Liver (tissue), 10 donors: ENCODE measurements at places on chromosomes 6 and 20. TPM values are rescaled to one million over a fixed set of nuclear protein-coding genes. Genes with fewer than 3 reads are reported as not detected.

DNA sequence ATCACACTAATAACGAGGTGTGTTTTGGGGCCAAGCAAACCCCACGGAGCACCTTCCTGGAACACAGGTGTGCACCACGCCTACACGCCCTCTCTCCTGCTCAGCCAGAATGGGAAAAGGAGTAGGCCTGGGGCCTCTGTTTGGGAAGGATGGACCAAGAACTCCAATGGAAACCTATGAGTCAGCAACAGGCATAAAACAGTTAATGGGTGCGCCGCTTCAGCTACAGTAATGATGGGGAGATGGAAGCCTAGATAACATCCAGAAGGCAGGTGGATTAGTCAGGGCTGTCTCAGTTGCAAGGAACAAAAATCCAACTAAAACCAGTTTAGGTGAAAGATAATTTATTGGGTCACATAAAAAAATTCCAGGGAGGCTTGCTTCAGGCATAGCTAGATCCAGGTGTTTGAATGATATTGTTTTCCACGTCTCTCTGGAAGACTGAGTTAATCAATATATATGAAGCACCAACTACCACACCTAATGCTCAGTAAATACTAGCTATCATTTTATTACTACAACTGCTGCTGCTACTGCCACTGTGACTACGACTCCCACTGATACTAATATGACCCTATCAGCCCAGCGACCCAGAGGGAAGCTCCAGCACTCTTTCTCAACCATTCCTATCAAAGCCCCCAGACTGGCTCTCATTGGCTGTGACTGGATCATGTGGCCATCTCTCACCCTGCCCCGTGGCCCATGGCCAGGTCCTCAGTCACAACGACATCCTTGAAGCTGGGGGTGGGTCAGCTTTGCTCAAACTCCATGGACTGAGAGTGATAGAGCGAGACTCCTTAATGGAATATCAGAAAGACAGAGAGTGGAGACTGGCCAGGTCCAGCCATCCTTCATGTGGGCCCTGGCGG, 155.2 kb upstream of the PTPN1 start:
- DNase-seq, result no peak

DNA sequence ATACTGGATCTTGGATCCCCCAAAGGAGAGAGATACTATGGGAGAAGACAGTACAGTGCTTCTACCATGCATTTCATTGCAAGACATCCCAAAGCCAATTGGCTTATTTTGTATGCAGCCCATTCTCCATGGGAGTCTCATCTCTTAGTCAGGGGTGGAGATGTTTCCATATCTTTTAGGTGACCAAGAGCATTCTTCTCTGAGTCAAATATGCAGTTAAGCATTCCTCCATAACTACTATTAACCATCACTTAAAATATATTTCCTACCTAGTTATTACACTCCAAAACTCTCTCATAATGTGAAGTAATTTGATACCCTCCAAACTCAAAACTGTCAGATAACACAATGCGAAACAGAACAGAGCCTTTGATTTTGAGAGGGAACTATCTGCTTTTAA, 542.6 kb downstream of the HDGFL1 start:
- DNase-seq, result no peak

DNA sequence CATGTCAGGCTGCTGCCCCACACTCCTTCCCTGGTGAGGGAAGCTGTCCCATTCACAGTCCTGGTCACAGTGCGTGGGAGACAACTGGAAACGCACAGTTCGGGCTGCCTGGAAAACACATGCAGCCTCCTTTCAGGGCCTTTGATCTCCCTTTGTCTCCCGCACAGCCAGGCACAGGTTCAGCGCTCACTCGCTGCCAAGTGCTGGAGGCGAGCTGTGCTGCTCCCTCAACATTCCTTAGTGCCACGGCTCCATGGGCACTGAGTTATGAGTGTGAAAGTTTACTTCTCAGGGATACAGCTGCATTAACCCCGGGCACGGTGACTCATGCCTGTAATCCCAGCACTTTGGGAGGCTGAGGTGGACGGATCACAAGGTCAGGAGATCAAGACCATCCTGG, 9.1 kb downstream of the YTHDF1 start:
- DNase-seq, result no peak

DNA sequence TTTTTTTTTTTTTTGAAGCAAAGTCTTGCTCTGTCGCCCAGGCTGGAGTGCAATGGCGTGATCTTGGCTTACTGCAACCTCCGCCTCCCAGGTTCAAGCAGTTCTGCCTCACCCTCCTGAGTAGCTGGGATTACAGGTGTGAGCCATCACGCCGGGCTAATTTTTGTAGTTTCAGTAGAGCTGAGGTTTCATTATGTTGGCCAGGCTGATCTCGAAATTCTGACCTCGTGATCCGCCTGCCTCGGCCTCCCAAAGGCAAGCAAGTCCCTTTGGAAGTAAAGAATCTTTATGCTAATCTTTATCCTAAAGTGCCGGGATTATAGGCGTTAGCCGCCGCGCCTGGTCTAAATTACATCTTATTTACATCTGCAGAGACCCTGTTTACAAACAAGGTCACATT, 1.5 kb downstream of the PSMG4 start:
- DNase-seq, result no peak

- DNase-seq, result no peak
Observed at GRCh38 chr6:62390401-62390800, 104.4 kb upstream of the KHDRBS2 start.

- DNase-seq, result no peak
Observed at GRCh38 chr20:15763366-15763765, 809.9 kb downstream of the KIF16B start.

GRCh38 chr6:95593025-95593424, 15.7 kb downstream of the MANEA start:
- no peak for DNase-seq

DNA sequence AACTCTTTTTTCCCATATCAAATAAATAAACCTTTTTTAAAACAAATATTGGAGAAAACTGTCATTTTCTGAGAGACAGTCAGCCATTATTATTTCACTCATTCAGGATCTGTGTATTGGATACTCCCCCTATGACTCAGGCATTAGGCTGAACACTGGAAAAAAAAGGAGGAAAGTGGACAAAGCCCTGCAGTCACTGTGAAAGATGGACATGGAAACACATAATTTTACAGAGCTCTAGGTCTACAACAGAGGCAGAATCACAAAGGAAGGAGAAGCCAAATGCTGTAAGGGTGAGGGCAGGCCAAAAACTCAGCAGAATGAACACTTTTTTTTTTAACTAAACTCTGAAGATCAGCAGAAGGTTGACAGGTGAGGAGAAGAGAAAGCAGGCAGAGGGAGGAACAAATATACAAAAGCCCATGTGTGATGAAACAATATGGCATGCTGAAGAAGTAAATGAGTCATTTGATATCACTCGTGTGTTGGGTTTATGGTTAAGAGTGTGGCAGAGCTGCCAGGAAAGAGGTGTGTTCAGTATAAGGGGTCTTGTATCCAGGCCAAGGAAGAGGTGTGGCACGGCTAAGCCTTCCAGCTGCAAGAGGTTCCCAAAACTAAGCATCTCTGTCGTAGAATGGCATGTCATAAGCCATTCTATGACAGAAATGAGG, 39.1 kb downstream of the EPB41L2 start:
- no peak for DNase-seq

GRCh38 chr20:50868509-50869495, 62.4 kb downstream of the ADNP start:
- DNase-seq, result no peak

- DNase-seq, result peak; percentile 52
Observed at GRCh38 chr6:16129623-16130401, 926 bp downstream of the MYLIP start.

TSPO2 gene
- total RNA-seq, result 64.9 TPM

CGA gene
- not detected for total RNA-seq

MAP3K4 gene
- 17.6 TPM for total RNA-seq

C6orf52 gene
- total RNA-seq, result not detected

FAM83B gene
- 0.19 TPM for total RNA-seq

CUTA gene
- total RNA-seq, result 33.1 TPM

NKX2-4 gene
- total RNA-seq, result not detected
